ENCODE measurements at places on chromosomes 4 and X. TPM values are rescaled to one million over a fixed set of nuclear protein-coding genes. Genes with fewer than 3 reads are reported as not detected.

Gene SHROOM3
- polyA plus RNA-seq = 1.2 TPM

DNA sequence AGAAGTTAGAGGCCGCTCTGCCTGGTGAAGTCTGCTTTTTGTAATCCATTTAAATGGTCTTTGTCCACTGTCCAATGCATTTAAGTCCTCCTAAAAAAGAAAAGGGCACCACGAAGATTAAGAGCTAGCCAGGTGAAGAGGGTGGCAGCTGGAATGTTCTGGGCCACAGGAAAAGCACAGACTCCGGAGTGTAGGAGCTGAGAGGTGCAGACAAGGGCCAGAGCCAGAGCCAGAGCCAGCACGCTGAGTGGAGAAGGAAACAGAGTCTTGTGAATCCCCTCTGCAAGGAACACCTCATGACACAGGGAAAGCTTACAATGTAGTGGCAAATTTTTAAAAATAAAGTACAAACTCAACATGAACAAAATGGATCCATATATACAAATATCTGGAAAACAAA lies 83.6 kb downstream of the TSPAN5 start:
- no peak for DNase-seq

GRCh38 chr4:99357948-99358347 lies 5.4 kb upstream of the ADH1C start:
- no peak for DNase-seq

DNA sequence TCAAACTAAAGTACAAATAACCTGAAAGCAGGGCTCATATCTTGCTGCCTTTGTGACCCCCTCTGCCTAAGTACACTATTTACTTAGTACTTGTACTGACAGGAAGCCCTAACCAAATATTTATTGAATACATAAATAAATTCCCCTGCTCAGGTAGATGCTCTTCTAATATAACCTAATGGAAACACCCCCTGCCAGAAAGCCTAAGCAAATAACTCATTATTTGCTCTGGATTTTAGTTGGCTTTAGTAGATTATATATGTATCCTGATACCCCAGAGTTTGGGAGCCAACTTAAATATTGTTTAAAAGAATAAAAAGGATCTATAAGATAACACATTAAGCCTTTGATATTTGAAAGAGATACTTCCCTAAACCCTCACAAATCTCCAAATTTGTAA lies 318.2 kb downstream of the PPP1R2C start:
- no peak for DNase-seq

Gene IL13RA1
- polyA plus RNA-seq = 17.5 TPM

Gene DDX53
- not detected for polyA plus RNA-seq

DNA sequence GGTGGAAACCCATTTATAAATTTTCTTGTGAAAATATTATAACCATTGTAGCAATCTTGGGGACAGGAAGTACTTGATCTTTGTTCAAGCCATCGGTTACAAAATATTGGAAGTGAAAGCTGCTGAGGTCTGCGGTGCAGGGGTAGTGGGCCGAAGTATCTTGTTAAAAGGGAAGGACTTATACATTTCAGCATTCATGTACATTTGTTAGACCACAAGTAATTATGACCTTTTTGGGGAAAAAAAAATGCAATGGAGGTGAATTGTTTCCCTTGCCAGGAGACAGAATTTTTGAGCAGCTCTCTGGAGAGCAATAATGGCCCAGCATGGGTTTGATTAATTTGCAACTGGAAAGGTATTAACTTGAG lies 121.3 kb downstream of the EGF start:
- DNase-seq = no peak

- DNase-seq = no peak
These were observed 17.3 kb upstream of the TMEM192 start for GRCh38 chr4:165129924-165130323.

DNA sequence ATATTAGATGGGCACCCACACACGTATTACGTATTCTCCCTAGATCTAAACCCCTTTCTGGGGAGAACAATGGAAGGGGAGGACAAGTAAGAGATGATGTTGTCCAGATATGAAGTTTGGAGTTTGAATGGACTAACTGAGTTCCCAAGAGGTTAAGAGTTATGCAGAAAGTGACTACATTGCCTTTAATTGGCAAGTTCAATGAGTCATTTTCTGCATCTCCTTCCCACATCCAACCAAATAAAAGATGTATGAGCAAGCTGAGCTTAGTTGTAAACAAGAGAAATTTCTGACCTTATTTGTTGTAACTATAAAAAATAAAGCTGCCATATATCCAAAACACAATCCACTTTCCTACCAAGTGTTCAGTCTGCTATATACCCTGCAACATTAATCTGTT lies 50.5 kb downstream of the TIGD2 start:
- DNase-seq = no peak

GRCh38 chr4:8281519-8282133 lies 12.1 kb downstream of the HTRA3 start:
- DNase-seq = peak; percentile 61

- DNase-seq = no peak
These were observed 47.9 kb downstream of the MAD2L1 start for GRCh38 chr4:120018786-120019185.

Gene SHROOM2
- 0.61 TPM for polyA plus RNA-seq

- no peak for DNase-seq
These were observed 85.8 kb downstream of the DCLK2 start for GRCh38 chr4:150164055-150164454.

GRCh38 chr4:212438-213188 lies 88.3 kb downstream of the ZNF718 start:
- DNase-seq = peak; percentile 77

- DNase-seq = no peak
These were observed 134.2 kb downstream of the SPOCK3 start for GRCh38 chr4:167100120-167100519.

DNA sequence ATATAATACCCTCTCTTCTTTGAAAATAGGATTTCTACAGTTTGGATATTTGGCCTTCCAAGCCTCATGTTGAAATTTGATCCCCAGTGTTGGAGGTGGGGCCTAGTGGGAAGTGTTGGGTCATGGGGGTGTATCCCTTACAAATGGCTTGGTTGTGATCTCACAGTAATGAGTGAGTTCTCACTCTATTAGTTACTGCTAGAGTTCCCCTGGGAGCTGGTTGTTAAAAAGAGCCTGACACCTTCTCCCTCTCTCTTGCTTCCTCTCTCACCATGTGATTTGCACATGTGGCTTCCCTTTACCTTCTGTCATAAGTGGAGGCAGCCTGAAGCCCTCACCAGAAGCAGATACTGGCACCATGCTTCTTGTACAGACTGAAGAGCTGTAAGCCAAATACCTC lies 73.9 kb downstream of the HDAC8 start:
- DNase-seq = no peak

Gene RPL34
- polyA plus RNA-seq = 9,319 TPM

- DNase-seq = no peak
These were observed 20.1 kb upstream of the ADRA2C start for GRCh38 chr4:3745886-3746656.

DNA sequence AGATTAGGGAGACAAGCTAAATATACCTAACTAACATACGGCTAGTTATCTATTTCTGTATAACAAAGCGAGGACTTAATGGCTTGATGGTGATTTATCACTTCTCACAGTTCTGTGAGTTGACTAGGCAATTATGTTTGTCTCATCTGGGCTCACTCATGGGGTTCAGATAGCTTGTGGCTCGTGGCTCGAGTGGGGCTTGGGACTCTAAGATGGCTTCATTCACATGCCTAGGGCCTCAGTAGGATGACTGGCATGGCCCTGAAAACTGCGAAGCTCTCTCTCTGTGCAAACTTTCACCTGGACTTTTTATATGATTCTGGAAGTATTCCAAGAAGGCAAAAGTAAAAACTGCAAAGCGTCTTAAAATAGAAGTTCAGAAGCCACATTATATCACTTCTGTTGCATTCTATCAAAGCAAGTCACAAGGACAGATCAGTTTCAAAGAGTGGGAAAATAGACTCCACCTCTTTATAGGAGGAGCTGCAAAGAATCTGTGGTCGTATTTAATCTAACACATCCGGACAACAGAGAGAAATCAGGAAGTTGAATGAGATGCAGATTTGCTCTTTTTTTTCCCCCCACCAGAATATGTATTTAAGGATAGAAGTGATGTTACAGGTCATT lies 491.2 kb downstream of the INPP4B start:
- DNase-seq = no peak

Gene TIMP1
- 86.8 TPM for polyA plus RNA-seq

Gene CXorf49B
- not detected for polyA plus RNA-seq

GRCh38 chrX:12802741-12803140 lies 11.5 kb downstream of the PRPS2 start:
- DNase-seq = no peak

DNA sequence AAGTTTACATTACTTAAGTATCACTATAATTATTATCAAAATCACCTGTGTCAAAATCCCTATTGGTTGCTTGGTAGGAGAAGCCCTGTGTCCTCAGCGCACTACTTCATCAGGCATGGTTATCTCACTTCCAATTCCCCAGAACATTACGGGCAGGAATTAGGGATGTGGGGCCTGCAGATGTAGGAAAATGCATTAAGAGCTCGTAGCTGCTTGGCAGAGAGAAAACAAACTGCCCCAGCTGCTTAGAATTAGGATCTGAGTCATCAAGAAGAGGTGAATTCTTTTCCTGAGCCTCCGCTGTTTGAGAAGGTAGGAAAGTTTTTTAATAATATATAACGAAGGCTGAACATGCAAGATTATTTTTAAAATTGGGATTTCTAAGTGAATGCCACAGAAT lies 31.1 kb upstream of the CLNK start:
- DNase-seq = no peak

Gene FGF13
- 2.3 TPM for polyA plus RNA-seq

Gene MAGEA2
- not detected for polyA plus RNA-seq
